ENCODE measurements at places on chromosomes 1 and 21.

GRCh38 chr1:100430325-100430756 lies 78.0 kb downstream of the CDC14A start:
- no peak for DNase-seq

DNA sequence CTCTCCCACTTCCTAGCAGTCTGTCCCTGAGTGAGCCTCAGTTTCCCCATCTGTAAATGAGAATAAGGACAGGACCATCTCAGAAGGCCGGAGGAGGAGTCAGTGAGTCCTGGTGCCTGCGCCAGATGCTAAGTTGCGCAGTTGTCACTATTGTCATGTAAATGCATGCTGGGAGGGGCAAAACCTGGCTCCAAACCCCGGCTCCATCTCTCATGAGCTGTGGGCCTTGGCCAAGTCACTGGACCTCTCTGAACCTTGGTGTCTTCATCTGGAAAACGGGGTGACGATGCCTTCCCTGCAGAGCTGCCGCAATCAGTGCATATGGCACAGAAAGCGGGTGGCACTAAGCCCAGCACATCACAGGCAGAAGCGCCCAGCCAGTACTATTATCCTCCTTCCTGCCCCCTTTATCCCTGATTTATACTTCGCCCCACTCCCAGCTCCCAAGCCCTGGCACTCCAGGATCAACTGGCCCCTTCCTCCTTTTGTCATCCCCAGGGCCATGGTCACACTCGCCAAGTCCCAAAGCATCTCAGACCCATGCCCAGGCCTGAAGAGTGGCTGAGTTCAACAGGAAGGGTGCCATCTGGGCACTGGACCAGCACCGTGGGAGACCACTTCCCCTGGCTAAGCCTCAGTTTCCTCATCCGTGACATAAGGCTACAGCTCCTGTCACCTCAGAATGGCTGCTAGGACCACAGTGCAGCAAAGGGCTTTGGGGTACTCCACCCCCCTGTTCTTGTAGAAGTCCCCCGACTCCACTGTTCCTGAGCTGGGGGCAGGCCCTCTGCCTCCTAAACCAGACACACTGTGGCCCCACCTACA lies 4.3 kb upstream of the PLEKHG5 start:
- DNase-seq: no peak

DNA sequence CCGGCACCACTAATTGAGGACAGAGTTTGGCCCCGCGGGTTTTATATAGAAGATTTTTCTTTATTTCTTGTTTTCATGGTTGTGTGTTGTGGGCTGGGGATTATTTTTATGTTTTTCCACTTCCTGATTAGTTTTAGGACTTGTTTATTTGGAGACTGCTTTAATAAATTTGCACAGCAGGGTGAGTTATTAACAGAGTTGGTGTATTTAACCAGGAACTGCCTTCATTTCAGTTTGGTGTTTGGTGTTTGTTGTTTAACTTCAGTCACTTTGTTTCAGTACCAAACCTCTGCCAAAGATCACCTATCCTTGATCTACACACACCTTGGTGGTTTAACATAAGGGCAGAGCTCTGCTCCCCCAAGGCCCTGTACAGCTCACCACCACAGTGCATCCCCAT lies 103.5 kb upstream of the LMO4 start:
- no peak for DNase-seq

GRCh38 chr1:50976890-50977574 lies 7.0 kb downstream of the CDKN2C start:
- no peak for DNase-seq

DNA sequence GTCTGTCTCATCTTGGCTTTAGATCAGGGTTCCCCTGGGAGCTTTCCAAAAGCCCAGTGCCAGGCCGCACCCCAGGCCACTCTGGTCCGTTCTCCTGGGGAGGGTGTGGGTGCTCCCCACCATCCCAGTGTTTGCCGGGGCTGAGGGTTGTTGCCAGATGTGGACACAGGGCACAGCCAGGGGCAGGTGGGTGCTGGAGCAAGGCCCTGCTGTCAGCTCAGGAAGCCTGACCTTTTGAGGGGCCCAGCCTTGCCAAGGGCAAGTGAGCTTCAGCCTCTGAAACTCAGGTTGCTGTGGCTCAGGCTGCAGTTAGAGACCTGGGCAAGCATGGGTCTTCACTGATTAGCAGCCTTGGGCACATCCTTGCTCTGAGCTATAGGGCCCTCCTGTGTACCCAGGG lies 22.8 kb upstream of the ZBTB21 start:
- DNase-seq: no peak

Data from stimulated activated CD4-positive, alpha-beta T cell treated with anti-CD3 and anti-CD28 coated beads, Interleukin-4, amount 100 ng/mL, for 24 hours (primary cell).